ENCODE measurements at places on chromosomes 6 and 20.

GRCh38 chr6:166145751-166146150 is 21.9 kb downstream of the TBXT start:
- no peak for DNase-seq

DNA sequence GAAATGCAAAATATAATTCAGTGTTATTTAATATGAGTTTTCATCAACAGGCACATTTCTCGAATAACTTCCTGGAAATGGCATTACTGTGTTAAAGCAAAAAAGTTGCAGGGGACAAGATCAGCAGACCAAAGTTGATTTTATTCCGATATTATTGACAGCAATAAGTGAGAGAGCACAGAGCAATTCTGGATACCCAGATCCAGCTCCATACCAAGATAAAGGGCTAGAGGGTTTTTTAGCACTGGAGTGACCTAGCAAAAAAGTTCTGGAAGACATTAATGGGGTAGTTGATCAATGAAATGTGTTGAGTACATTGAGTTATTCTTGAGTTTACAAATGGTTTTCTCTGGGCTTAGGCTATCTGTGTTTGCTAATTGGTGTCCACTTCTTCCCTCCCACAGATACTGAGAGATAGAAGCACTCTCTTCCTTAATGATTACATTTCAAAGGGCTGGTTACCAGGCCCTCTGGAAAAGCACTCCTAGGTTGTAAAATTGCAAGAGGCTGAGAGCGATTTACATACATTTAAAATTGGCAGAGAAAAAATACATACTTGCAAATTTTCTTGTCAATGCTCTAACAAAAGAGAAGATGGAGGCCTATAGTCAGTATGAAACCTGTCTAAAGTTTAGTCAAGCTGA is 47.0 kb upstream of the MANEA start:
- no peak for DNase-seq

GRCh38 chr6:33630014-33630413 is 8.9 kb downstream of the ITPR3 start:
- DNase-seq = no peak

DNA sequence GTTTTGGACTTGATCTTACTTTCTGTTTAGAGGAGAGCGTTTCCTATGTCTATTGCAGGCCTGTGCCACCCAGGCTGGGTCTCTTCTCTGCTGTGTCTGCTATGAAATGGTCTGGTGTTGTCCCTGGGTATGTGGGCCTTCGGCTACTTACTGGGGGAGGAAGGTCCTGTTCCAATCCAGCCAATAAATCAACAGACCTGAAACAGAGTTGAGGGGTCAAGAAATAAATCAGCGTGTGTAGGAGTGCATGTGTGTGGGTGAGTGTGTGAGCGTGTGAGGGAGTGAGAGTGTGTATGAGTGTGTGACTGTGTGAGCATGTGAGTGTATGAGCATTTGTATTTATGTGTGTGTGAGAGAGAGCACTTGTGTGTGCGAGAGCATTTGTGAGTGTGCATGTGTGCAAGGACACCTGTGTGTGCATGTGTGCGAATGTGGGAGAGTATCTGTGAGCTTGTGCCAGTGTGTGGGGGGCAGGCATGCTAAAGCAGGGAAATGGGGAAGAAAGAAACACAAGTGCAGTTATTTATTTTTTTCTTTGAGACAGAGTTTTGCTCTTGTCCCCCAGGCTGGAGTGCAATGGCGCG is 86.3 kb upstream of the PMEPA1 start:
- no peak for DNase-seq

GRCh38 chr6:31352683-31353383 is 4.1 kb downstream of the HLA-B start:
- DNase-seq = no peak

DNA sequence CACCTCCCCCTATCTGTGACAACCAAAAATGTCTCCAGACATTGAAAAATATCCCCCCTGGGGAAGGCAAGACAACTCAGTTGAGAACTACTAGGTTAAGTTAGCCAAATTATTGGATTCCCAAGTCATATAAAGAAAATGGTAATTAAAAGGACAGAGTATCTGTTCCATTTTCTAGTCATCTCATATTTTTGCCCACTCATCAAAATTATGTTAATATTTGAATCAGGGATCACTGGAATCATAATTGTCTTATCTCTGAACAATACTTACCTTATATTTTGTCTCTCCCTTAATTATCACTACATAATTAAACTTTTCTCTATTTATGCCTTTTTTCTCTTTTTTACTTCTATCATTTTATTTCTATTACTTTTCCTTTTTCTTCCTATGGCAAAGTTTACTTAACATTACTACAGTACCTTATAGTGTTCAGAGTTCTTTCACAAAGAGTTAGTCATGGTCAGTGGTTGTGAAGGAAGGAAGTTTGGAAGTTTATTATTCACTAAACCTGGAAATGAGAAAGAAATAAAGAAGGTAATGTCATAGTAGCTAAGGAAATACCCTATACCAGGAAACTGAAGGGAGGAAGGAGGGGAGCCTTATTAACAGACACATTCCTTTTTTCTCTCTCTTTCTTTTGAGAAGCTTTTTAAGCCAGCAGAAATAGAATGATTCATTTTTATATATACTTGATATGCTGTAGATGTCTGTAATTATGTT is 332.9 kb downstream of the COL12A1 start:
- DNase-seq = no peak

GRCh38 chr6:160789263-160790027 is 87.4 kb downstream of the PLG start:
- no peak for DNase-seq

- no peak for DNase-seq
Measured at GRCh38 chr6:85594197-85594930, 706 bp upstream of the SNX14 start.

DNA sequence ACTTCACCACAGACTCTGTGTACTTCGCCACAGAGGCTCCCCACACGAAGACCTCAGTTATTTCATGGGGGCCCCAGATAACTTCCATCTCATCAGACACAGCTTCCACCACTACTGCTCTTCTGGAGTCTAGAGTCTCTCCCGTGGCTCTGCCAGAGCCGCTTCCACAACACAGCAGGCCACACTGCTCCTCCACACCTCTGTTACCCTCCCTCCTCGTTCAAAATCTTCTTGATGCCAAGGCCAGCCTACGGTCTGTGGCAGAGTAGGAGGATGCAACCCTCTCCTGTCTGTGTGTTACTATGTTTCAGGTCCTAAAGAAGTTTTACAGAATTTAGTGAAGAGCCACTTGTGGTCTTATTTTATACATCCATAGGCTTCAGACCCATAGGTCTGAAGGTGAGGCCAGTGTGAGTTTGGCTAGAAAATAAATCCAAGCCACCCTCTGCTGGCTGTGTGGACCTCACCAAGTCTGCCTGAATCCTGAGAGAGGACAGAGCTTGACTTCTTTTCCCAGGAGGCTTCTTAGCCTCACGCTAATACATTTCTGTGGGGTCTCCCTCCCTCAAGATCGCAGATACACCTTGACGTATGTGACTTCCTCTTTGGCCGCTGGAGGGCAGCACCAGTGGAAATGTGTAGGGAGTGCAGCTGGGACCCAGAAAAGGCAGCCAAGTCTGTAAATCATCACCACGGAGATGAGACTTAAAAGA is 197.7 kb downstream of the FAXC start:
- DNase-seq = no peak

DNA sequence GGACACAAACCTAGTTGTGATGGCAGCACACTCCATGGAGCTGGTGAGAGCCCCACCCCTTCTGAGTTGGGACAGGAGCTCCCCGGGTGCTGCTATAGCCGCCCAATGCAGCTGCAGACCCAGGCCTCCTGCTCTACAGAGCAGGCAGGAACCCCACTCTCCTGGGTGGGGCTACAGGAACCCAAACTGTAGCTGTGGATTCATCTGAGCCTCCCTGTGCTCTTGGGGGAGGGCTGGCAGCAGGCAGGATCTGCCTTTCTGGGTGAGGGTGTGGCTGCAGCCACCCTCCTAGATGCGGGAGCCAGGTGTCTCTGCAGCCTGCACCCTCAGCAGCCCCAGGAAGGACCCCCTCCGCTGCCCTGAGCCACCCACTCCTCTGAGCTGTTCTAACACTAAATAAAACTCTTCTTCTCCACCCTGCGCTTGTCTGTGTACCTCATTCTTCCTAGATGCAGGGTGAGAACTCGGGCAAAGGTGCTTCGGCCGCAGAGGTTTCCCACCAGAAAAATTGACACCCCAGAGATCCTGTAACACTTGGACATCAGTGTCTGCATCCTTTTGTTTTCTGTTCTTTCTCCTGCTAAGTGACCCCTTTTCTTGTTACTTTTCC is 55.2 kb upstream of the KIF13A start:
- DNase-seq = no peak

- DNase-seq = no peak
Measured at GRCh38 chr6:110881546-110882273, 7.1 kb downstream of the AMD1 start.

DNA sequence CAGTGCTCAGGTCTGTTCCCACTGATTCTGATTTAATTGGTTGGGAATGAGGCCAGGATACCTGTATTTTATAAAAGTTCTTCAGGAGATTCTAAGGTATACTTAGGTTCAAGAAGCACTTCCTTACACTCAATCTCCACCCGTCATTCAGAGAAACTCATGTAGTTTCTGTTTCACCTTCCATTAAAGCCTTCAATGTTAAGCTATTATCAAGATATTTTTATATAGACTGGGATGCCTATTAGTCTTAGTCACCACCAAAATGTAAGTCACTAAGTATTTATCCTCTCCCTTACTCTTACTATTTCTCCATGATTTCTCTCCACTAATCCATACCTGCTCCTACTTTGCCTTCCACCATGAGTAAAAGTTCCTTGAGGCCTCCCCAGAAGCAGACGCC is 38.1 kb upstream of the GCLC start:
- DNase-seq = no peak

- DNase-seq = peak; percentile 25
Measured at GRCh38 chr20:32470025-32470861, 112.1 kb downstream of the ASXL1 start.

- no peak for DNase-seq
Measured at GRCh38 chr6:14194976-14195375, 77.4 kb downstream of the CD83 start.

DNA sequence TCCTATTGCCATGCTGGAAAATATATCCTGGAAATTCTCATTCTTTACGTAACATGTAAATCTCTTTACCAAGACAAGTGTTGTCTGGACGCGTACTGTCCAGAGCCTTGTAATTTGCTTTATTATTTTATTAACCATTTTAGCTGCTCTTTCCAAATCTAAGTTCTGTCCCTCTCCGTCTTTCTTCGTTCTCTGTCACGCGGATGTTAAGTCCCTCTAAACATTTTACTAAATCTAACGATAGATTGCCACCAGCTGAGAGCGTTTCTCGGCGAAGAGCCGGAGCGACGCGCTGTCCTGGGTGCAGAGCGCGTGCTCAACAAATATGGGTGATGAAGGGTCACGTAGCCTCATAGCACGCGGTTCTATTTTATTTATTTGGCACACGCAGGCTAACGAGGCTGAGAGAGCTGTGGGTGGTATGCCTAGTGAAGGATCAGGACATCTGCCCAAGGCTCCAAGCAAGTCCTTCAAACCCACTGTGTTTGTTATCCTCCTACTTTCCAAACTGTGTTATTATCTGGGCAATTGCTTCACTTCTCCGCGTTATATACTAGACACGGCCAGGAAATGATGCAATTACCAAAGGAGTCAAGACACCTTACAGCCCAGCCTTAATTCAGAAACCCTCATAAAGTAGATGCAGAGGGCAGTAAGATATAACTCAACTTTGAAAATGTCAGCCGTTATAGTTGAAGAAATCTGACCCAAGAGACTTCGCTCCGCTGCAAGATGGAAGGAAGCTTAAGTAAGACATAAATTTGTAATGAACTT is 10.0 kb upstream of the NCOA7 start:
- peak; percentile 53 for DNase-seq

DNA sequence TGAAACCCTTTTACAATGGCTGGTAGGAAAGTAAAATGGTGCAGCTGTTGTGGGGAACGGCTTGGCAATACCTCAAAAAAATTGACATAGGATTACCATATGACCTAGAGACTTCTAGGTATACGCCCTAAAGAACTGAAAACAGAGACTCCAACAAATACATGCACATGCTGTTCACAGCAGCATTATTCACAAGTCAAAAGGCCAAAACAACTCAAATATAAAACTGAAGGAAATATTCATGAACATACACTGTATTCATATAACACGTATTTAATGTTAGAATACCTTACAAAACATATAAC is 74.6 kb downstream of the FOXA2 start:
- no peak for DNase-seq

DNA sequence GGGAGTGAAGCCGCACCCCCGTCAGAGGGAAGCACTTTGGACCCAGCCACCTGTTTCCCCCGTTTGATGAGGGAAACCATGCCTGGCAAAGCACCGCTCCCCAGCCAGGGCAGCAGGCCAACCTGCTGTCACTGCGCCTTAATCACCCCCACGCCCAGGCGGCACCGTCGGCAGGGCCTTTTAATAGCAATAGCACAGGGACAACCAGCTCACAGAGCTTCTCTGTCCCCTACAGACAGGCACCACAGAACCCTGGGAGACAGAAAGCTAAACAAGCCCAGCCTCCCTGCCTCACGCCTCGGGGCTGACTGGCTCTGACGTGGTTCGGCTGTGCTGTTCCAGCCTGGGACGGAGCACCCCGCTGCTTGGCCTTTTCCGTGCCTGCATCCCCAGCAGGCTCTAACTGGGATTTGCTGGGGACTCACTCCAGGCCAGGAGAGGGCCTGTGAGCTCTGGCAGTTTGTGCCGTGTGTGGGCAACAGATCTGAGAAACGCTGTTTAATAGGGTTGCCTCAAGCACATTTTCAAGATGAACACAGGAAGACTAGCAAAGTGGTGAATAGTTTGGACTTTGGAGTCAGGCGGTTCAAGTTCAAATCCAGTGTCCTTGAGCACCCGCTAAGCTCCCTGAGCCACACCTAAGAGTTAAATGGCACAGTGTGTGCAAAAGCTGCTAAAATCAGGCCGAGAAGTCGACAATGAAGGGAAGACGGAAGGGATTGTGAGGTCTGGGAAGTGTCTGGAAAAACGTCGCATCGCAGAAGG is 223.8 kb downstream of the NRN1 start:
- no peak for DNase-seq

DNA sequence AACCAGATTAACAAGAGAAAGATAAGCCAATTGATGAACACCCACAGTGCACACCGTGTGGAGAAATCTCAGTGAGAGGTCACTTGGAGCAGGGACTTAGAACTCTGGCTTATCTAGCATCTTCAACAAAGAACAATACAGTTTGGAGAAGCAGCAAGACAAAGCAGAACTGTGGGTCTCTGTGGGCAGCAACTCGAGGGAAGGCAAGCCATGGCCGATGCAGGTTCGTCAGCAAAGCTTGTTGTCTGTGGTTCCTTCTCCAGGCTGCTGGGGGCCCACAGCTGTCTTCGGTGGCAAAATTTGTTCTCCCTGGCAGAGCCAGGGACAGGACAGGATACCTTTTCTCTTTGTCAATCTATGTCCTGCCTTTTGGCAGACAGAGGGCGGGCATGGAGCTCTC is 22.1 kb downstream of the RPP40 start:
- no peak for DNase-seq

GRCh38 chr20:20824924-20825584 is 112.6 kb upstream of the RALGAPA2 start:
- peak; percentile 26 for DNase-seq
